Epithelial cell of proximal tubule (primary cell): ENCODE measurements at places on chromosomes 3 and 15. TPM values are rescaled to one million over a fixed set of nuclear protein-coding genes. Genes with fewer than 3 reads are reported as not detected.

Gene FEZF2
- not detected in 2 replicates for total RNA-seq

Gene SERPINI2
- not detected in 2 replicates for total RNA-seq

Gene IL5RA
- not detected in 2 replicates for total RNA-seq

Gene LRRIQ4
- 0.07 TPM in 1 of 2 replicates, not detected in the other for total RNA-seq

Gene SLC12A8
- 16.5 and 17.9 TPM in 2 replicates for total RNA-seq

Gene TMIE
- total RNA-seq = not detected in 2 replicates

Gene TRIM42
- total RNA-seq = not detected in 2 replicates

Gene IGSF11
- total RNA-seq = 0.07 TPM in 1 of 2 replicates, not detected in the other

Gene BFSP2
- total RNA-seq = not detected in 2 replicates

Gene TIGIT
- total RNA-seq = not detected in 2 replicates

Gene SPINK8
- not detected in 2 replicates for total RNA-seq

Gene B3GALNT1
- total RNA-seq = 17.1 and 34.7 TPM in 2 replicates

Gene CX3CR1
- not detected in 2 replicates for total RNA-seq

Gene TMEM43
- 56.3 and 58.6 TPM in 2 replicates for total RNA-seq

Gene GP5
- total RNA-seq = 0.14 TPM in 1 of 2 replicates, not detected in the other

Gene PAQR9
- total RNA-seq = 0.29 and 0.63 TPM in 2 replicates

Gene RNU6-1
- total RNA-seq = not detected in 2 replicates

Gene ZBED2
- total RNA-seq = 2.4 and 14.7 TPM in 2 replicates

Gene LRRC58
- 20.5 and 21.0 TPM in 2 replicates for total RNA-seq

Gene TMEM39A
- 17.4 and 28.2 TPM in 2 replicates for total RNA-seq

Gene AAGAB
- 33.9 and 41.5 TPM in 2 replicates for total RNA-seq

Gene ILDR1
- 2.2 and 2.8 TPM in 2 replicates for total RNA-seq

Gene KLHL40
- not detected in 2 replicates for total RNA-seq

Gene ITIH4
- total RNA-seq = 0.07 TPM in 1 of 2 replicates, not detected in the other

Gene DISP2
- 0.22 and 0.40 TPM in 2 replicates for total RNA-seq

Gene DVL3
- 33.5 and 38.2 TPM in 2 replicates for total RNA-seq

Gene MUSTN1
- total RNA-seq = not detected in 2 replicates

Gene AMT
- total RNA-seq = 2.3 and 2.5 TPM in 2 replicates

Gene MINAR1
- total RNA-seq = 0.43 and 1.4 TPM in 2 replicates

Gene CHL1
- 0.17 TPM in 1 of 2 replicates, not detected in the other for total RNA-seq

Gene ANKRD63
- 0.22 TPM in 1 of 2 replicates, not detected in the other for total RNA-seq

Gene LRRC31
- 0.14 TPM in 1 of 2 replicates, not detected in the other for total RNA-seq

Gene GOLGA8O
- total RNA-seq = 0.29 TPM in 1 of 2 replicates, not detected in the other

Gene FBXO40
- total RNA-seq = not detected in 2 replicates

Gene TCAIM
- total RNA-seq = 20.9 and 25.0 TPM in 2 replicates

Gene DPPA2
- total RNA-seq = not detected in 2 replicates

Gene GP9
- total RNA-seq = not detected in 2 replicates

Gene WDR49
- total RNA-seq = not detected in 2 replicates

Gene C3orf85
- total RNA-seq = not detected in 2 replicates

Gene RHCG
- total RNA-seq = 0.07 TPM in 1 of 2 replicates, not detected in the other

Gene WNT5A
- 4.4 and 12.5 TPM in 2 replicates for total RNA-seq

Gene CRYGS
- total RNA-seq = 0.43 TPM in 1 of 2 replicates, not detected in the other

Gene RPL32
- 1,030 and 1,169 TPM in 2 replicates for total RNA-seq
